GM20000 (cell line): ENCODE measurements at places on chromosomes 11 and 22.

GRCh38 chr11:108364159-108364558 is 103.2 kb downstream of the C11orf65 start:
- no peak for DNase-seq

- no peak for DNase-seq
These were observed 69.6 kb downstream of the CLPB start for GRCh38 chr11:72364754-72365153.

DNA sequence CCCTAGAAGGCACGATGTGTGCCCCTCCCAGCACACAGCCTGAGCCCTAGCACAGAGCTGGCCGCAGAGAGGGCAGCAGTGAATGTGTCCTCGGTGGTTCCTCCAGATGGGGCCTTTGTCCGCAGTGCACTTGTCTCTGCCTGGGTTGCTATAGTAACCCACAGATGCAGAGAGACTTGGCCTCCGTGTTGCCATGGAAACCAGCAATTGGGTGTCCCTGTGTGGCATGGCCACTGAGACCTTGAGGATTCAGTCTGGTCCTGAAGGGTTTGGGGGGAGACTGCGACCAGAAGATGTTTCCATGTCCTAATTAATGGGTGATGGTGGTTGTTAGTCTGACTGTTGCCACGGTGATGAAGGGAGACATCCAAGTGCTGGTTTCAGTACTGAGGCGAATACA is 42.6 kb upstream of the TUB start:
- DNase-seq: no peak

DNA sequence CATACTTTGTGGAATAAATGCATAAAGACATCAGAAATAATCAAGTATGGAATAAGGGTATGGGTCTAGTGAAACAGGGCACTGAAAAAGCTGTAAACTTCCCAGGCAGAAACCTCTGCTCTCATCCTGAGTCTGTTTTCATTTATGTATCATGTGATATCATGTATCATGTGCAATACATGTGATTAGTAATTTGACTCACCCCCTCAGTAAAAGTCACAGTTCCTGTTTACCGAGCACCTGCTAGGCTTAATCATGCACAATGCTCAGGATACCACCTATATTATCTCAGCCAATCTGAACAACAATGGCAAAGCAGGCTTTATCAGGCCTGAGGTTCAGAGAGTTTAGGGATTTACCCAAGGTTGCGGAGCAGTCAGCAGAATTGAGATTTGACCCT is 250.6 kb upstream of the TENM4 start:
- no peak for DNase-seq

DNA sequence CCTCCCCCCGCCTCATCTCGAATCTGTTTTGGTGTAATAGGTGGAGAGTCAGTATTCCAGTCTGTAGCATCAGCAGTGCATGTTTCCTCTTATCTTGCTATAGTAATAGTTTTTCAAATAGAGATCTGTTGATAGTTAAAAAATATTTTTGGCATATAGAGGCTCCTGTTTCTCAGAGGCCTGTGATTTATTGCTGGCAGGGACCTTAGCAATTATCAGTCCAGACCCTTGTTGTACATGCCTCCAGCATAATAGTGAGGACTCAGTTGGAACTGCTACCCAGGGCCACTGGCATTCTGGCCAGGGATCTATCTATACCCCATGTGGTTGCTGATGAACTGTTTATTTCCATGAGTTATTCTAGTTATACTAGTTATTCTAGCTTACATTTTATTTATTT is 52.6 kb downstream of the SPECC1L start:
- DNase-seq: no peak

DNA sequence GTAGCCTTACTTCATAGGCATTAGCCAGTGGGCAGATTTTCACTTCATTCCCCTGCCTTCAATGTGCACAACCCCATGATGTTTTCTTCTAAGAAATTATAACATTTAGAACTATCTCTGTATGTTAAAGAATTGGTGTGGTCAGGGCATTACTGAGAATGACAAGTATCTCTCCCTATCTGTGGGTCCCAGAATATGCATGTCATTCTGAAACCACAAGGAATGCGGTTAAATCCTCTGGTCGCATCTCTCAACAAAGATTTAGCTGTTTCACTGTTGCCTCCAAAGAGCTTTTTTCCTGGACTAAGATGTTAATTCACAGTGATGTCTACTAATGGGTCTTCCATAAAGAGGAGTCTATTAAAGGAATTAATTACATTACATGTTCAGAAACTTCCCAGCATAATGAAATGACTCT is 62.7 kb downstream of the LIF start:
- no peak for DNase-seq

GRCh38 chr22:17853073-17853472 is 78.8 kb upstream of the BID start:
- no peak for DNase-seq

DNA sequence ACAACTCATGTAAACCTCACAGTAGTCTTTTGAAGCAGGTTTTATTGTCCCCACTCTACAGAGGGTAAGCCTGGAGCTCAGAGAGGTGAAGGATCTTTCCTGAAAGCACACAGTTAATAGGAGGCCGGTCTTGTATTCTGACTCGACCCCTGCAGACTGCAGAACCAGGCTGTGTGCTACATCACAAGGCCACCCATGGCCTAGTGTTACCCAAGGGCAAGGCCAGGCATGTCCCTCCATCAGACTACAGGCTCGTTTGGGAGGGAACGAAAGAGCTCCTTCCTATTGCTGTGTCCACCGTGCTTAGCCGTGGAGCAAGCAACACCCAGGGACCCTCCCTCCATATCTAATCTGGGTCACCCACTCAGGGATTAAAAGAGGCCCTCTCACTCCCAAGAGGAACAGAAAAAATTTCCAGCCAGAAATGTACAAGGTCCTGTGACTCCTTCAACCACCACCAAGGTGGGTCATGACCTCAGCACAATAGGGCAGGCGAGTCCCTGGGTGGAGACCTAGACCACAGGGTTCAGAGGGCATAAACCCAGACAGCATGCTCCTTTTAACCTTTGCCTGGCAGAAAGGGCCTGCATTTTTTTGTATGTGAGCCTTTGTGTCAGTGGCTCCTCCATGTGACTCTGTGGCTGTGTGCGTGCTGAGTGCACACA is 6.3 kb upstream of the SMIM35 start:
- no peak for DNase-seq

- peak; percentile 56 for DNase-seq
These were observed 34.7 kb upstream of the SEPTIN5 start for GRCh38 chr22:19679522-19680101.

GRCh38 chr11:34049028-34049427 is 2.5 kb upstream of the CAPRIN1 start:
- DNase-seq: no peak

DNA sequence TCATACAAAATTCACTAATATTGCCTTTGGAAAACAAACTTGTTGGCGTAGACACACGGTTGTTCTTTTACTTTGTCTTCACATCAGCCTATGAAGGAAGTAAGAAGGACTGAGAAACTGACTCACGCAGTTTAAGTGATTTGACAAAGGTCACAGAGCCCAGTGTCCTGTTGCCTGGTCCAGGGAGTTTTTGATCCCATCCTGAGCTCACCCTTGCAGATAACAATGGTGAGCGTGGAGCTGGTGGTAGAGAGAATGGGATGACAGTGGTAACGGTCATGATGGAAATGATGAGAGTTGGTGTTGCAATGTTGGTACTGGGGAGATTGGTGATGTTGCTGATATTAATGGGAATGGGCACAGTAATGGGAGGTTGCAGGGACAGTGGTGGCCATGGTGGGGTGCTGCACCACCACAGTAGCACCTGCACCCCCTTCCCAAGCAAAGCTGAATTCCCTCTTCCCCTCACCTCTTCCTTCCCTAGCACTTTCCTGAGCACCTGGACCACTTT is 22.0 kb downstream of the CREB3L1 start:
- DNase-seq: no peak

DNA sequence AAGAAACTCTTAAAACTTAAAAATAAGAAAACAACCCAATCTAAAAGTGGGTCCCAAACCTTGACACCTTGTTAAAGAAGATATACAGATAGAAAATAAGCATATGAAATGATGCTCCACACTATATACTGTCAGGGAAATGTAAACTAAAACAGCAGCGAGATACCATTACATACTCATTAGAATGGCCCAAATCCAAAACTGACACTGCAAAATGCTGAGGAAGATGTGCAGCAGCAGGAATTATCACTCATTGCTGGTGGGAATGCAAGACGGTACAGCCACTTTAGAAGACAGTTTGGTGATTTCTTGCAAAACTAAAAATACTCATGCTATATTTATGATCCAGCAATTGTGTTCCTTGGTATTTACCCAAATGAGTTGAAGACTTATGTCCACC is 5.0 kb upstream of the RNF26 start:
- no peak for DNase-seq

DNA sequence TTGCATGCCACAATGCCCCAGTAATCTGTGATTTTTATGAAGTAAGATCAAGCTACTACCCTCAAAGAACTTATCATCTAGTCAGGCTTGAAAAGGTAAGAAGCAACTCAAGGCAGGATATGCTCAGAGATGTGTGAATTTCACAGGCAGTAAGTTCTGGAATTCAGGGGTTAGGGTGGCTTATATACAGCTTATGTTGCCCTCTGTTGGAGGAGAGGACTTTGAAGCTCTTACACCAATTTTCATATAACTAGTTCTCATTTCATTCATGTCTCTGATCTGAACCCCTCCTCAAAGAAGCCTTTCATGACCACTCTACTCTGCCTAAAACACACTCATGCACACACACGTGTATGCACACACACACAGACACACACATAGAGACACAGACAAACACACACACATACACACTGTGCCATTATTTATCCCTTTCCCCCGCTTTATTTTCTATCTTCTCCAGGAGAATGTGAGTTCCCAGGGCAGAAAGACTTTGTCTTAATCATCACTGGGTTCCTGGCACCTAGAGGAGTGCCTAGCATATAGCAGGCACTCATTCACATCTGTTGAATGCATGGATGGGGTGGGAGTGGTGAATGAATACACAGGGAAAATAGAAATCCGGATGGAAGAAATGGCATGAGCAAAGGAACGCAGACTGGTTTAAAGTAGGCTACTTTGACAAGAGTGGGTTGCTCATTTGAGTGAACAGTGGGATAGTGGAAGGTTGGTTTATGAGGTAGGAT is 220.7 kb upstream of the ZBED5 start:
- DNase-seq: no peak

- DNase-seq: no peak
These were observed 977 bp upstream of the SORL1-AS1 start for GRCh38 chr11:121453589-121454299.

DNA sequence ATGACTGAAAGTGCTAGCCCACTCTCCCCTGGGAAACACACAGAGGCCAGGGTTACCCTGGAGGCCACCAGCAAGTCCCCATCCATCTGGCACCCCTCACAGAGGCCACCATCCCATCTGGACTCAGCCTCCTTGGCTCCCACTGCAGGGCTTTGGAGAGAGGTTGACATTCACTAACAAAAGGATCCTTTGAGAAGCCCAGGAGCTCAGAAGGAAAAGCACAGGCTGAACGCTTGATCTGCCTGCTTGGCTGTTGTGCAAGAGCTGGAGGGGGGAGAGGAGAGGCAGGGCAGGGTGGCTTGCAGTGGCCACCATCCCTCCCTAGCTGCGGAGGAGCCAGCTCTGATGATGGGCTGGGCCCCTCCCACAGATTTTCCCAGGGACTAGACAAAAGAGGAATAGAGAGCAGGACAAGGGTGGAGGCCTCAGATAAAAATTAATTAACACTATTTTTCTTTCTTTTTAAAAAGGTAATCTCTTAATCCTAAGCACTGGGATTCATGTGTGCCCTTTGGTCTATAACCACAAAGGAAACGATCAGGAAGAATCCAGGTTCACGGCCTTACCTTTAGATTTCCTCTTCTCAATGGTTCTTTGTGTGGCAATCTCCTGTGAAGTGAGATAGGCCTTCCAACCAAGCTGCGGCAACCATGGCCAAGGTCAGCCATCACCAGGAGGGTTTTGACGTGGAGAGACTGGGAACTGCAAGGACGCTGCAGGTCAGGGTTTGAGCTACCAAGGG is 154.7 kb downstream of the BARX2 start:
- no peak for DNase-seq

GRCh38 chr11:74169738-74170458 is 904 bp downstream of the C2CD3 start:
- no peak for DNase-seq

- no peak for DNase-seq
These were observed 9.3 kb downstream of the OSBPL5 start for GRCh38 chr11:3155691-3156258.

- DNase-seq: no peak
These were observed 14.5 kb upstream of the CYTH4 start for GRCh38 chr22:37267661-37268413.

DNA sequence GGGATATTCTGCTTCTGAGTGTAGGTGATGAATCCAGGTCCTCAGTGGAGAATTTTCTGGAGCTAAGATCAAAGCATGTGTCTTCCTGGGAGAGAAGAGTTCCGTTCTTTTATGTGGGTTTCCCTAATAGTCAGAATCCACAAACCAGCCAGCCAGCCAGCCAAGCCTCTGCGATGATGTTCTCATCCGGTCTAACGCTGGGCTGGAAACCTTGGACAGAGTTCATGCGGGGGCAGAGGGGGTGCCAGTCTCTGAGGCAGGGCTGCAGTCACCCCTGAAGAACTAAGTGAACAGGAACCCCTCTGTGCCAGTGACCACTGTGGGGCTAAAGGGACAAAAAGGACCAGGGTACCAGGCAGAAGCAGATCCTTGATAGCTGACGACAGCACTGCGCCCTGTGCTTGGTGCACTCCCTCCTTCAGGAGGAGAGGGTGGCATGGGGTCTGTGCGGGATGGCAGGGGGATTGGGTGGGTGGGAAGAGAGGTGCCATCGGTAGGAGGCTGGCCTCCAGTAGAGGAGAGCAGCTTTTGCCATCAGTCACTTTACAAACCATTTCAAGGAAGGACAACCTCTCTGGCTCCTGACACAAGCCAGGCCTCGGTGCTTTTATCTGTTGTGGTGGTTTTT is 27.1 kb downstream of the ADAMTS15 start:
- DNase-seq: no peak

- no peak for DNase-seq
These were observed 57.3 kb downstream of the ARFGAP3 start for GRCh38 chr22:42799461-42800405.

- no peak for DNase-seq
These were observed 28.8 kb downstream of the SLN start for GRCh38 chr11:107683061-107683460.

DNA sequence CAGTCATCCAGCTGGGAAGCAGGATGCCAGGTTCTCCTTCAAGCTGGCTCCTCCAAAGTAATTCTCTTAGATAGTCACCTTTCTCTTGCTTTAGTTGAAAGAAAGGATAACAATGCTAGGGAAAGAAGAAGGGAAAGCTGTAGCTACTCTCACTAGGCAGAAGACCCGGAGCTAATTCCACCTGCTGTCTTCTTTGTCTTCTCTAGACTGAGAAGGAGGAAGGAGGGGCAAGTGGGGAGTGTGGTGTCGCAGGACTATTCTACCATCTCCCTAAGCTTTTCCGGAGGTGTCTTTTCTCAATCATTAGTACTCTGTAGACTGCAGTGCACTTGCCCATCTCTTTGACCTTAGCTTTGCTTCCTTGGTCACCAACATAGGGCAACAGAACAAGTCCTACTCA is 162.8 kb downstream of the NCAM1 start:
- DNase-seq: no peak
